ENCODE measurements at places on chromosomes 6 and 20.

DNA sequence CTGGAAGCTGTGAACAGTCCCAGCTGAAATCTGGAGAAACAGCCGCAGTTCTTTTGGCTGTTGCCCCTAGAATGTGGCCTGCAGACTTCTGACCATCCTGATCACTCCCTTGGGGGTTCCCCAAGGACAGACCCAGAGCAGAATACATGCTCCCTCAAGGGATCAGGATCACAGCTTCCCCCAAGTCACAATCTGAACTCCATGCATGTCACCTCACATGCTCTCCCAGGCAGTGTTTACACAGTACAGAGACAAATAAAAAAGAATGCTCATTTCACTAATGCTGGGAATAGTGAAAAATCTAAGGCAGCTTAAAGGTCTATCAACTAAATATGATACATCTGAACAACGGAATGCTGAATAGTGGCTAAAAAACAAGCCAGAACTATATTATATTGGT lies 20.5 kb downstream of the SPAG4 start:
- no peak for DNase-seq

GRCh38 chr6:138590796-138591709 lies 91.8 kb upstream of the NHSL1 start:
- DNase-seq = no peak

DNA sequence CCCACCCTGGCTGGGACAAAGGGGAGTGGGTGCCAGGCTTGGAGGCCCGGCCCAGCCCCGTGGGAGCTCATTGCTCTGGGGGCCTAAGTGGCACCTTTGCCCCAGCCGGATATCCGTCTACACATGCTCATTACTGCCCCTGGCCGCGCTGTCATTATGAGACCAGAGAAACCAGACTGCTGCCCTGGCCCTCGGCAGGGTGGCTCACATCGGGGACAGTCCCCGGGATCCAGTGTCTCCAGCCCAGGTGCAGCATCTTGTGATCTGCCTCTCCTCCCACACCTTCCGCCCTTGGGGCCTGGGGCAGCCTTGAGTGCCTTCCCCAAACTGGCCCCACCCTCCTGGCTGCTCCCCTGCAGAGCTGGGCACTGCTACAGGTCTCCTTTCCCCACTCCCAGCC lies 4.9 kb downstream of the SRMS start:
- no peak for DNase-seq

DNA sequence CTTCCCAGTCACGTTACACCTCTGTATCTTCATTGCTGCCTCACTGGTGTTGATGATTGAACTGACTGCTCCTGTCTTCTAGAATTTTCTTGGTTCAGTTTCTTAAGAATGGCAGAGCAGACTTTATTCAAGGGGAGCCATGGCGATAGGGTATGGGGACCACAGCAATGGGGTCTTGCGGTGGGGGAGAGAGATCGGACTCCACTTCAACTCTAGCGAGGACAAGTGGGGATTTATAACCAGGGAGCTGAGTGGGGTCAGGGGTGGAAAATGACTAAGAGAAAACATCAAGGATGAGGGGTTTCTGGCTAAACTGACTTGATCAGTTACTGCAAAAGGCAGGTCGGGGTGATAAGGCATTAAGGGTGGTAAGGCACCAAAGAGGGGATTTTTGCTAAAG lies 156.4 kb downstream of the CD83 start:
- DNase-seq = no peak

GRCh38 chr20:2230726-2231488 lies 64.9 kb upstream of the TGM3 start:
- no peak for DNase-seq

DNA sequence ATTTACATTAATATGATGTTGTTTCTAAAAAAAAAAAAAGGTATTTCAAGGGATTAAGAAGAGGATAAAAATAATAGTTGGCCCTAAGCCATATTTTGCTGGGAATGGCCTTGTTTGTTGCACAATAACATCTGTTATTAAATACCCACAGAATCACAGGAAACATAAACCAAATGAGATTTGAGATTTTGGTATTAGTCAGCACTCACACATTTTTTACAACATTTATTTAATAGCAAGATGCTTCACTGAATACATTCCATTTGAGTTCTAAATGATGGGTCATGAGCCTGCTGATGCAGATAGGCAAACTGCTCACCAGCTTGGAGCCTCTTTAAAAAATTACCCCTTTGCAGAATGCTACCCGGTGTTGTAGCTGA lies 92.9 kb upstream of the ENPP5 start:
- DNase-seq = peak; percentile 93

- DNase-seq = no peak
Observed at GRCh38 chr6:135555550-135555949, 58.0 kb upstream of the AHI1 start.

GRCh38 chr6:41546475-41546865 lies 289 bp downstream of the FOXP4 start:
- DNase-seq = no peak

DNA sequence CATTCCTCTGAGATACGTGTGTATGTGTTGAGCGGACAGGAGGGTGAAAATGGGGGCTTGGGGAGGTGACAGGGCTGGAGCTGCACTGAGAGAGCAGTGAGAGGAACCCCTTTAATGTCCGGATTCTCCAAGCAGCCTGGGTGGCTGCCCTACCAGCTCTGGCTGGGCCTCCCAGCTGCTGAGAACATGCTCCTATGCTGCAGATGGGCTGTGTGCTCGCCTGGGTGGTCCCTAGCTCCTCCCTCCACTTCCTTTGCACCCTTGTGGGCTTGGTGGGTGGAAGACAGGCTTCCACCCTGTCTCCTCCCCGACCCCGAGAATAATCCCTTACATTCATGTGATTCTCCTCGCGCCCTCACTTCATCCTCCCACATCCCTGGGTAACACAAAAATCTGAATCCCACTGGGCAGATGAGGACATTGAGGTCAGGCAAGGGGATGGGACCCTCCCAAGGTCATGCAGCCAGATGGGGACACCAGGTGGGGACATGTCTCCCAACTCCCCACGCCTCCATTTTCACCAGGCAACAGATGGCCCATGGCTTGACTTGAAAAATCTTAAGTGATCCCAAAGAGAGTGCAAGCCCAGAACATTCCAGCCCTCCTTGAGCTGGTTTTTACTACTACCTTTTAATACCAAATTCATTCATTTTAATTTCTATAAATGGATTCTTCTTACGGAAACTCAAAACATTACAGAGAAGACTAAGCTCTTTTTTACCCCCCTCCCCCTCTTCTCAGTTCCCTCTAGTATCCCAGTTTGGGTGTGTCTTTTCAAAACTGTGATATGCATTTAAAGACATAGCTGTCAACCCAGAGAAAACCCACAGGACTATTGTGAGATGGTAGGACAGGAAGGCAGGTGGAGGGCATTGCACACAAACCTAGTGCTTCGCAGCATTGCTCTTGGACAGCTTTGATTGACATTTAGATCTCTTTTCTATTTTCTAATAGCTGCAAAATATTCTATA lies 5.0 kb upstream of the PDRG1 start:
- no peak for DNase-seq

GRCh38 chr20:399182-399707 lies 8.9 kb upstream of the RBCK1 start:
- no peak for DNase-seq

GRCh38 chr6:15770347-15771143 lies 107.7 kb upstream of the DTNBP1 start:
- no peak for DNase-seq
